ENCODE measurements at places on chromosomes 3 and 15. TPM values are rescaled to one million over a fixed set of nuclear protein-coding genes. Genes with fewer than 3 reads are reported as not detected.

DNA sequence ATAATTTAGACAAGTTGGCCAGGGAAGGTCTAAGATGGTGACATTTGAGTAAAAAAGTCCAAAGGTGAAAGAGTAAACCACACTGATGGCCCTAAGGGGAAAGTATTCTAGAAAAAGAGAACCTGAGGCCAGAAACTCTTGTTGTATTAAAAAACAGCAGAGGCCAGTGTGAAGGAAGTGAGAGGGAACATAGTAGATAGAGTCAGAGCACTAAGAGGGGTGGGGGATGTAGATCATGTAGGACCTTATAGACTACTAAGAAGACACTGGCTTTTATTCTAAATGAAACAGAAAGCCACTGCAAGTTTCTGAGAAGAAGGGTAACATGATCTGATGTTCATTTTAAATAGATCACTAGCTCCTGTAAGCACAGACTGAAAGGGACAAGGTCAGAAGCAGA, 14.5 kb downstream of the POLQ start:
- H3K27me3 ChIP-seq, result no peaks in the 10 kb centered on the region
- no peak for DNase-seq
- no peaks in the 10 kb centered on the region for H3K4me1 ChIP-seq

OCA2 gene
- total RNA-seq, result 0.23 TPM

GRCh38 chr15:64558460-64559179, 98.2 kb downstream of the ZNF609 start:
- DNase-seq, result no peak
- no peaks in the 10 kb centered on the region for H3K27me3 ChIP-seq
- H3K4me1 ChIP-seq, result peaks cover 20% of the 10 kb centered on the region
- no peak overlapping the region for H3K27ac ChIP-seq
- no peak overlapping the region for H3K4me3 ChIP-seq

PGBD4 gene
- total RNA-seq, result 1.2 TPM

GRM2 gene
- 0.52 TPM for total RNA-seq

GOLGA8J gene
- total RNA-seq, result not detected

GHSR gene
- total RNA-seq, result not detected

All from esophagus muscularis mucosa (tissue), 4 donors.